ENCODE measurements at places on chromosomes 5 and 9. TPM values are rescaled to one million over a fixed set of nuclear protein-coding genes. Genes with fewer than 3 reads are reported as not detected.

GRCh38 chr5:80761176-80761575 lies 106.4 kb upstream of the DHFR start:
- no peak overlapping the region for H3K4me3 ChIP-seq
- H3K4me1 ChIP-seq = peaks cover 3% of the 10 kb centered on the region
- DNase-seq = peak; percentile 85
- H3K27me3 ChIP-seq = no peaks in the 10 kb centered on the region

- no peaks in the 10 kb centered on the region for H3K36me3 ChIP-seq
- no peaks in the 10 kb centered on the region for H3K4me1 ChIP-seq
- H3K27ac ChIP-seq = no peak overlapping the region
- peak; percentile 67 for DNase-seq
Measured at GRCh38 chr9:2116073-2116472, 100.9 kb downstream of the SMARCA2 start.

GRCh38 chr5:74063821-74064220 lies 437.8 kb downstream of the ARHGEF28 start:
- no peak overlapping the region for H3K4me3 ChIP-seq
- no peak for DNase-seq
- no peak overlapping the region for H3K27ac ChIP-seq
- no peaks in the 10 kb centered on the region for H3K36me3 ChIP-seq

Gene TRUB2
- total RNA-seq = 39.8 TPM

Gene GABBR2
- total RNA-seq = 0.94 TPM

- no peak overlapping the region for H3K4me3 ChIP-seq
- no peak for DNase-seq
- no peaks in the 10 kb centered on the region for H3K27me3 ChIP-seq
Measured at GRCh38 chr5:53777864-53778618, 217.6 kb downstream of the NDUFS4 start.

DNA sequence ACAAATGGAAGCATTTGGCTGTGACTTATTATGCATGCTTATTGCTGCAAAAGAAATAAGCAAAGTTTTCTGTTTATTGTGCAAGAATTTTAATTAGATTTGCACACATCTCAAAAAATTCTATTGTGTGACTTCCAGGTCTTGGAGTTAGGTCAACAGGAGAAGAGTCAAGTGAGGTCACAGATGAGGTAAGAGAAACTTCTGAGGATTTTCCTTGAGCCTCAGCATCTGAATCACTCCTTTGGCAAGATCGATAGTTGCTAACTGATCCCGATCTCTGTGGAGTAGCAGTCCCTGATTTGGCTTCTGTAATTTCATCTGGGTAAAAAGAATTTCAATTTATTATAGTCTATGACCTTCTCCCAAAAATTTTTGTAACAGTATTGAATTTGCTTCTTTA lies 6.9 kb upstream of the TTC33 start:
- H3K36me3 ChIP-seq = peaks cover 19% of the 10 kb centered on the region
- no peak overlapping the region for H3K4me3 ChIP-seq
- H3K27me3 ChIP-seq = no peaks in the 10 kb centered on the region
- H3K27ac ChIP-seq = no peak overlapping the region
- no peak for DNase-seq

Measured in H9 (cell line).